ENCODE measurements at places on chromosomes 5 and 9.

DNA sequence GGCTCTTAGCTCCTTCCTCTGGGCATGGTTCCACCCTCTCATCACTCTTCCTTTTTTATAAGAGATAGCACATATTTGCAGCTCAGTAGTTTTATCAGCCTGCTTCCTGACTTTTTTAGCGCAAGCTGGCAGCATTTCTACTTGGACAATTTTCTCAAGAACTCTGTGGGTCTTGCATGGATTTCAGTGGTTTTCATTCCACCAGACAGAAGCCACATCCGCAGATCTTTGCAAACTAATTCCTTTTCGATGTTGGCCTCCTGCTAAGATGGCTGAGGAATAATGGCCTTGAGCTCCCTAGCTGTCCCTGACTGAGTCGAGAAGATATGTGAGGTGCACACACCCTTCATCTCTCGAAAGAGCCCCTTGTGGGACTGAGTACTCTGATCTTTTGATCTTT is 49.5 kb downstream of the GALNT12 start:
- no peak for DNase-seq

- no peak for DNase-seq
Measured at GRCh38 chr5:128290152-128290858, 206.7 kb downstream of the SLC12A2 start.

DNA sequence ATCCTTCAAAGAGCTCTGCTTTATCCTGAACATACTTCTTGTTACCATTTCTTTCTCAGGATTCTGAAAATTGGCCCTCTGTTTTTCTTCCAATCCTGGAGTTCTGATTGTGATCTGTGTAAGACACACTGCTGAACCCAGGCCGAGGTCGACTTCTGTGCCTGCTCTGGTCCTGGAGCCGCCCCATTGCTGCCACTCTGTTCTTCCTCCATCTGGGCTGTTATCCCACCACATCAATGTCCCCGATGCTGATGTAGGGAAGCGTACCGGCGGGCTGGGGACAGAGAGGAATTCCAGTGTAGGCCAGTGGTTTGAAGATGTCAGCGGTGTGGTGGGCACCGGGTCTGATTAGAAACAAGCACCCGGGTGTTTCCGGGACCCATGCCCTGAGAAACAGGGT is 102.5 kb downstream of the LIFR start:
- DNase-seq, result no peak

- no peak for DNase-seq
Measured at GRCh38 chr9:36770025-36770424, 197.3 kb downstream of the MELK start.

DNA sequence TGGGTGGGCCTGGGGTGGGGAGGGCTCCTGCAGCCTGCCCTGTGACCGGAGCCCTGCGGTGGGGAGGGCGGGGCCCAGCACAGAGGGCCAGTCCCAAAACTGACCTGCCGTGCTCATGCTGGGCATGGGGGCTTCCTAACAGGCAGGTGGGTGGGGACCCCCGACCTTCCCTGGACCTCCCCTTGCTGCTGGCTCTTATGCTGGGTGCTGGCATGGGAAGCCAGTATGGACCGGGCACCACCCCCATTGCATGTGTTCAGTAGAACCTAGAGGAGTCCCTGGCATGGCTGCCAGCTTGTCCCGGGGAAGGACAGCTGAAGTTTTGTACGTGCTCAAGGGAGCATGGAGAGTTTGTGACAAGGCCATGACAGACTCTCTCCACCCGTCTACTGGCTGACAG is 37.1 kb downstream of the WNK2 start:
- DNase-seq, result no peak

GRCh38 chr5:152144556-152144955 is 219.9 kb upstream of the GLRA1 start:
- DNase-seq, result no peak

DNA sequence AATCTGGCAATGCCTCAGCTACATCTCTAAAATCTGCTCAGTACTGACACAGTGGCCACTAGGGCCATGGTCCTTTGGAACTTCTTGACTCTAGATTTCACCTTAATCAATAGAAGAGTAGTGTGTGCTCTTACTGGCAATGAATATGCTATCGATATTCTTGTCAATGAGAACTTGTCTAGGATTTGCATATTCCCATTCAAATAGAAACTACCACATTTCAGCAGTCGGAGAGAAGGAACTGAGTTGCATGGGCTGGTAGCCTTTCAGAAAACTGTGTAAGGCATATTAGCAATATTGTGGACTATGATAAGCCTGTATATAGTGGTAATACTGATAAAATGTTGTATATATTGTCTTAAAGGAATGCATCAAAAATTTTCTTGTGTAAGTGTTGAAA is 45.3 kb upstream of the NAA35 start:
- no peak for DNase-seq

DNA sequence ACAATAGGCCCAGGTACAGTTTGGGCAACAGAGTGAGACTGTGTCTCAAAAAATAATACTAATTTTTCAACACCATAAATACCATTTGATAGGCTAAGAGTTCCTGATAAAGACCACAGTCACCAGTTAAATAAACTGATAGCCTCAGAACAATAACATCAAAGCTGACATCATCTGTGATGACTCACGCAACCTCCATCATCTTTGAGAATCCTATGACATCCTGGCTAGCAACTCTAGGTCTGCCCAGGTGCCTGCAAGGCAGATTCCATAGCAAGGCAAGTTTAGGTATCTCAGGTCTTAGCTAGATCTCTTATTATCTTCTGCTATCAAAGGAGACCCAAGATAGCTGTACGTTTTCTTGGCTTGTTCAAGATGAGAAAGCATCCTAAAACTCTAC is 30.5 kb upstream of the UBAP2 start:
- DNase-seq, result no peak

GRCh38 chr5:39009280-39009679 is 64.9 kb downstream of the RICTOR start:
- no peak for DNase-seq

DNA sequence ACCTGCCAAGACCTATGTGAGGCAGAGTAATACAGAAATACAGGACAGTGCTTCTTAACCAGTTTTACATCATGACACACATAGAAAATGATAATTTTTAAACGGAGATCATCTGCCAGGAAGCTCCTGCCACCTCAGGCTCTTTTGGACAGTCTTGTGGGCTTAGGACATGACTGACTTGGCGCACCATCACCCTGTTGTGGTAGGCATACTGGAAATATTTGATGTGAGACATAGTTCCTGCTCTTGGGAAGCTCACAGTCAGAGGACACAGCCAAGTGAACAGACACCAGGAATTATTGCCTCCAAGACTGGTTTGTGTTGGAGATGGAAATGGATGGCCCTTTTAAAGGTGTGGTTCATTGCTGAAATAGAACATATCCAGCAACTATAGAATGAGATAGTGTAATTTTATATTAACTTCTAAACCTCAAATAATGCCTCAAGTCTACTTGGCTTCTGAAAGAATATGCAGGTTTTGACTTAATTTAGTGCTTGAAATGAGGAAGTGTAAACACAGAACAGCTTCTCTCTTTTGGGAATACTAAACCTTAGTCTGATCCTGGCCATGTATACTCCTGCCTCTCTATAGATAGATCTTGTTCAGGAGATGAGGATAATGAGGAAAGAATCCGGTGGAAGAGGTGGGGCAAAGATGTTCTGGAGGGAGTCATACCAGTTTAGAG is 19.7 kb downstream of the CPEB4 start:
- no peak for DNase-seq

DNA sequence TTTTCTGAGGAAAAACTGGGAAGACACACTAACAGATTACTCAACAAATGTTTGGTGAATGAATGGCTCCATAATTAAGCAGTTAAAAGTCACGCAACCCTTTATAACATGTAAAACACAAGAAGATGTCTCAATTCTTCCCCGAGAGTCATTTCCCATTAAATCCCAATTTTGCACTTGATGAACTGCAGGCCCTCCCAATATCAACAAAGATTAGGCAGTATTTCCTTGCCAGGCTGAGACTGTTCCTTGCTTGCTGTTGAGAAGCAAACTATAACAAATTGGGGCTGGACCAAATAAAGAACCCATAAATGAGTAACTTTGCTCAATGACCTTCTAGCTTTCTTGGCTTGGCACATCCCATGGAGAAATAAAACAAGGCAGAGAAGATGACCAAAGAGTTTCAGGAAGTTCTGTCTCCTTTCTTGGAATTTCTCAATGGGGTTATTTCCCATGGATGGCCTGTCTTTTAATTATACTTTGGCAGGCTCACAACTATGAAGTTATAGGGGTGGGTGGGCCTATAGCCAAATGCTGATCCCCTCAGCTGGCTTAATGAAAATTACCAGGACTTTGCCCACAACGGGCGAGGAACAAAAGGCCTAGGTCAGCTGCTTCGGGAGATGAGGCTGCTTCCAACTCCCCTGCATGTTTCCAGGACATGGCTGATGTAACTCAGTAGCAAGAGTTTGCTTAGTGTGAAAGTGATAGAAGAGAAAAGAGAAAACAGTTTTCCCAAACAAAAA is 243.1 kb upstream of the RFX3 start:
- no peak for DNase-seq

DNA sequence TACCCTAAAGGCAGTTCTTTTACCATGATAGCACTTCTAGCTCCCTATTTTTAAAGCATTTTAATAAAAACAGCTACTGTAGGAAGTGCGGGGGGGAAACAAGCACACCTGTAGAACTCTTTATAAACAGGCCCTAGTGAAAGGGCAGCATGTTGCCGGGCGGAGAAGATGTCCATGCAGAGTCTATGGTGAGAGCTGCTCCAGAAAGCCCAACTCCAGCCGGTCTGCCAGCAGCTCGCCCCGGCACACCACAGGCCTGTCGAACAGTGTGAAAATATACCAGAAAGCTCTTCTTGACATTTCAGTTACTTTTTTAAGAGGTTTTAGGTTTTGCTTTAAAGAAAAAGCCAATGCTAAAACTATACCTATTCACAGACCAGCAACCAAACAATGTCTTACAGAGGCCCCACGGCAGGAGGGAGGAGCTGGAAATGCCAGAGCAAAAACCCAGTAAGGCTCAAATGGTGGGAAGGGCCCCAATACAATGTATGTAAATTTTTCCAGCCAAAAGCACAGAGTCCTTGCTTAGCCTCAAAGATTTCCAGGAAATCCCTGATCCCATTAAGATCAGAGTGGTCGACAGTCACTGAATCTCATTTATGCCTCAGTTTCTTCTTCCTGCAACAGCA is 121.2 kb downstream of the SAXO1 start:
- no peak for DNase-seq

GRCh38 chr9:109537288-109537687 is 39.2 kb upstream of the PTPN3 start:
- no peak for DNase-seq

- no peak for DNase-seq
Measured at GRCh38 chr5:125006011-125006685, 259.7 kb upstream of the ZNF608 start.

DNA sequence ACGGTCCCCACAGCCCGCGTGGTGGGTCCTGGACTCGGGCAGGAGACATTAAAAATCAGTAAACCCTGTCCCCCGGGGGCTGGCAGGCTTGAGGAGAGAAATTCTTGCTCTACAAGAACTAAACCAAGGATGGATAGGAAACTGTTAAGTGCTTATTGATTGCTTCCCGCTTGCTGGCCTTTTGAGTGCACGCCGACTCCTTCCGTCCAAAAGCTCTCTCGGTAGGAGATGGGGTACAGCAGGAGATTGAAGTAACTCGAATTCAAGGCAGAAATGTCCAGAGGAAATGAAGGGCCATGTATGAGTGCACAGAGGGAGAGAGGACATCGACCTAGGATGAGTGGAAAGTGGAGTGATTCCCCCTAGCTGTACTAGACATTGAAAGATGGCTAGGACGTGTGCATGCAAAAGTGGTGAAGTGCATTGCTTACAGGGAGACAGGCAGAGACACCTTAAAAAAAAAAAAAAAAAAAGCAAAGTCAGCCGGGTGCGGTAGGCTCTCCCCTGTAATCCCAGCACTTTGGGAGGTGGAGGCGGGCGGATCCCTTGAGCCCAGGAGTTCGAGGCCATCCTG is 923 bp downstream of the RECK start:
- DNase-seq, result no peak

- DNase-seq, result no peak
Measured at GRCh38 chr5:9619331-9620092, 10.6 kb downstream of the TAS2R1 start.

- no peak for DNase-seq
Measured at GRCh38 chr9:127014216-127014909, 99.8 kb downstream of the RALGPS1 start.

DNA sequence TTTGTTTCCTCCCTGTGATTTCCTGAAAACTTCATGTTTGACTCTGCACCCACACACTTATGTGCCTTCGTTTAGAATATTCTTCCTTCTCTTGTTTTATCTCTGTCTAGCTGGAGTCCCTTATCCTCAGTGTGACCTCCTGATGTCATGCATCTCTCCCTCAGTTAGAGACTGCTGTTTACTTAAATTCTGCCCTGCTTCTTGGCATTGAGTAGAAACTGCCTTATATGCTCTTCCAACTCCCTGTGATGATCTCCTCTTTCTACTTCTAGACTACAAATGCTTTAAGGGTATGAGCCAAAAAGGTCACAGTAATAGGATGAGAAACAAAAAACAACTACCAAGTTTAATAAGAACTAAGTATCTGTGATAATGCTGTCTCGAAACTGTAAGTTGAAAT is 12.2 kb downstream of the FGF10 start:
- no peak for DNase-seq

DNA sequence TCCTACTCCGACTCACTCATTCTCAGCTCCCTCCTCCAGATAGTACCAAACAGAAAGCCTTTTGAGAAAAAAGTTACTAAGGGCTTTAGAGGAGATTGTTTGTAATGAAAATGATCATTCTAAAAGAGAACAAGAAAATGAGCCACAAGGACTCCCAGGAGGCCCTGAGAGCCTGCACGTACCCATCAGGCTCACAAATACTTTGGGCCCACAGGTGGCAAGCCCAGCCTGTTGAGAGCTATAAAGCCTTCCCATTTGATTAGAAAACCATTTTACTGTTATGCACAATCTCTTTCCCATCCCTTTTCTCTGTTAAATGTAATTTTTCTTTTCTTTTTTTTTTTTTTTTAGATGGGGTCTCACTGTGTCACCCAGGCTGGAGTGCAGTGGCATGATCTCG is 136.1 kb downstream of the LHFPL2 start:
- no peak for DNase-seq

GRCh38 chr9:126869368-126869767 is 8.9 kb downstream of the ZBTB34 start:
- no peak for DNase-seq

GRCh38 chr5:140049205-140049604 is 6.1 kb upstream of the NRG2 start:
- no peak for DNase-seq

- no peak for DNase-seq
Measured at GRCh38 chr9:77725820-77726219, 77.7 kb upstream of the GNA14 start.

DNA sequence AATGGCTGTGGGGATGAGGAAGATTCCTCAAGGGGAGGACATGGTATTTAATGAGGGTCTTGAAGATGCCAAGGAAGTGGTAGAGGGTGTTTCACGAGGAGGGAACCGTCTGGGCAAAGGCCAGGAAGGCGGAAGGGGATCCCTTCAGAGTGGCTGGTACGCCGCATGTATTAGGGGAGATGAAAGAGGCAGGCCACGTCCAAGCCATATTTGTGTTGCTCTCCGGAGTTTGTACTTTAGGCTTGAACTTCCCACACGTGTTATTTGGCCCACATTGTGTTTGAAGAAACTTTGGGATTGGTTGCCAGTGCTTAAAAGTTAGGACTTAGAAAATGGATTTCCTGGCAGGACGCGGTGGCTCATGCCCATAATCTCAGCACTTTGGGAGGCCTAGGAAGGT is 1.2 kb downstream of the FXN start:
- no peak for DNase-seq

GRCh38 chr9:35603506-35603985 is 1.5 kb upstream of the TESK1 start:
- DNase-seq, result no peak

GRCh38 chr5:96326902-96327301 is 106.1 kb downstream of the PCSK1 start:
- DNase-seq, result no peak

- DNase-seq, result peak; percentile 58
Measured at GRCh38 chr9:131734165-131734610, 5.7 kb downstream of the RAPGEF1 start.
